ENCODE measurements at places on chromosomes 6 and 20.

GRCh38 chr20:7765221-7765620 lies 175.0 kb downstream of the HAO1 start:
- DNase-seq, result no peak

DNA sequence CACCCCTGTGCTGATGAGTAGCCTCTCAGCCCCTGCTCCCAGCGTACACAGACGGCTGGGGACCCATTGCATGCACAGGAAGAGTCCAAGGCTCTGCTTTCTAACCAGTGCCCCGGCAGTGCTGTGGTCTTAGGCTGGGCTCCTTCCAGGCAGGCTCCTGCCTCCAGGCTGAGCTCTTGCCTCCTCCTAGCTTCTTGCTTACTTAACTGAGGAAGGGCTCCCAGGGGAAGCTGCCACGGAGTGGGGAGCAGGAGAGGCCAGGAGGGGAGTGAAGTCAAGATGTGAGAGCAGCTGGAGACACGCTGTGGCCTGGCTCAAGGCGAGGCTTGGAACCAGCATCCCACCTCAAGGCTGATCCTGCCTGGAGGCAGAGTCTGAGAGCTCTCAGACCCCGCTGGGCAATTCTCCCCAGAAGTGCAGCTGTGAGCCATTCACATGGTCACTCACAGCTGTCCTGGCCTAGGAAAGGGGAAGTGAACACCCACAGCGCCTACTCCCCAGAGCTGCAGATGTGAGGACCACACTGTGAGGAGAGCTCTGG lies 141.0 kb downstream of the TBXT start:
- DNase-seq, result no peak

- peak; percentile 13 for DNase-seq
Observed at GRCh38 chr20:5039255-5039657, 37.9 kb upstream of the SLC23A2 start.

DNA sequence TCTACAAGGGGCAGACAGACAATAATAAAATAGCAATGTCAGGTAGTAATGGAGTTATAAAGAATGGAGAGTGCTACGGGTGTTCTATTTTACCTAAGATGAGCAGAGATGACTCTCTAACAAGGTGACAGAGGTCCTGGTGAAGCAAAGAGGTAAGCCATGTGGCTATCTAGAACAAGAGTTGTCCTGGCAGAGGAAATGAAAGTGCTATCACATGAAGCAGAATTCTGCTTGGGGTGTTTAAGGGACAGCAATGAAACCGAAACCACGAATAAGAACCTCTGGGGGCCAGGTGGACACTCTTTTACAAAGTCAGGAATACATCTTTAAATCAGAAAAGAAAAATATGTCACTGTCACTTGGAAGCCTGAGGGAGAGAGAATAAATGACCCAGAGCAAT lies 37.9 kb upstream of the IRAK1BP1 start:
- no peak for DNase-seq

DNA sequence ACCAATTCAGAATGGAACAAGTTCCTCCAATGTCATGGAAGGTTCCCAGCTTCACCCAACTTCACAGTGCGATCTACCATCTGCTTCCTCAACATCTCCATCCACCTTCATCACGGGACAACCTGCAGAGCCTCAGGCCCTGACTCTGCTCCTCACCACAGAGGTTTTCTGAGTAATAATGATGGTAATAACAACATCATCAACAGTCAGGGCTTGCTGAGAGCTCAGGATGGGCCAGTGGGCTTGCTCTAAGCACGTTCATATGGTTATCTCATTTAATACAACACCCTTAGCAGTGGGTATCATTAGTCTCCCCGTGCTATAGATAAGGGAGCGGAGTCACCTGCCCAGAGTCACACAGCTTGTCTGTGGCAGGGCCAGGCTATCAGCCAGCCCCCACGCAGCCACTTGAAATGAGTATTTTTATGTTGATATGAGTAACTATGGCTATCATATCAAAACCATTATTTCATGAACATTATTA lies 38.6 kb downstream of the PREX1 start:
- DNase-seq, result no peak

GRCh38 chr6:126112171-126112632 lies 125.9 kb downstream of the TRMT11 start:
- no peak for DNase-seq

Measured in activated T-helper 9 cell treated with anti-CD3 and anti-CD28 coated beads, Interleukin-2, amount 50 U/mL, for 16 hours (primary cell).